ENCODE measurements at places on chromosomes 5 and 9.
A peak's percentile ranks its signal among the peaks of the same experiment; 100 is the strongest.

DNA sequence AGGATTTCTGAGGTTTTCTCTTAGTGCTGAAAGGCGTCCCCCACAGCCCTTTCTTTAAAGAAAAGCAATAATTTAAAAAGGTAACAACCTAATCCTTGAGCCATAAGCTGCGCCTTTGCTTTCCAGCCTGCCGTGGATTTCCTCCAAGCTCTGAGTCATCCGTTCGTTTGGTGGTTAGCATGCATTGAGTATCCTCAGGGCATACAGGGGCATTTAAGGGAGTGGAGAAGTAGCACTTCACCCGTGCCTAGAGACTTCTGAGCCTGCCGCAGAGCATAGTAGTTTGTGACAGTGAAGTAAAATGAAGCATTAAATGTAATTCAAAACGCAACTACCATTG is 892 bp upstream of the TNC start:
- DNase-seq: peak; percentile 33

DNA sequence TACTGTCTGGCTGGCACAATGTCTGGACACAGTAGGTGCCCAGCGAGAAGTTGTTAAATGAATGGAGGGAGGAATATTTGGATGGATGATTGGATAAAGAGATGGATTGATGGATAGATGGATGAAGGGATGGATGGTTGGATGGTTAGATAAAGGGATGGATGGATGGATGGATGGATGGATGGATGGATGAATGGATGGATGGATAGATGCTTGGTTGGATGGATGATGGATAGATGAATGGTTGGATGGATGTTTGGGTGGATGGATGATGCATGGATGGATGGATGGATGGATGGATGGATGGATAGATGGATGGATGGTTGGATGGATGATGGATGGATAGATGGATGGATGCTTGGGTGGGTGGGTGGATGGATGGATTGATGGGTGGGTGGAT is 90.4 kb downstream of the UBE2QL1 start:
- DNase-seq: no peak

DNA sequence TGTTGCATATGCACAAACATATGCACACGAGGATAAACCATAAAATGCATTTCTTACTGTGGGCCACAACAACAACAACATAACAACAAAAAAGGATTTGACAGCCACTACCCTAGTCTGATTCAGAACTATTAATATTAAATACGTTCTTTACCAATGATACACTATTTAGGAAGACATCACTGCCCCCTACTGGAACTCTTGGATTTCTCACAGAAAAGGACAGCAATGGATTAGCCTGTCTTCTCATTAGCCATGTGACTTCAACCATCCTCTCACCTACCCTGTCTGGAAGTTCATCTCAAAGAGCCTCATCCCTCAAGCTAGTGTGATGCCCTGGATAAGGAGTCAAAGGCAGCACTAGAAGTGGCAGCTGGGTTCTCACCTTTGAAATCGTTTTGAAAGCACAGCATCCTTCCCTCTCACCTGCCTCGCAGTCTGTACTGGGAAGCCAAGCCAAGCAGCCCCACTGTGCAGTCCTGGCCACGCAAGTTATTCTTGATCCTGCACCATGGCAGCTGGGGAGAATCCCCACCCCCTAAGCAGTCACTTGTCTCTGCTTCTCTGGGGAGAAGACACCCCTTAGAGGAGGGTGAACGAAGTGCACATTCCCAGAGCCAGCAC is 64.6 kb downstream of the SH3TC2 start:
- peak; percentile 23 for DNase-seq

DNA sequence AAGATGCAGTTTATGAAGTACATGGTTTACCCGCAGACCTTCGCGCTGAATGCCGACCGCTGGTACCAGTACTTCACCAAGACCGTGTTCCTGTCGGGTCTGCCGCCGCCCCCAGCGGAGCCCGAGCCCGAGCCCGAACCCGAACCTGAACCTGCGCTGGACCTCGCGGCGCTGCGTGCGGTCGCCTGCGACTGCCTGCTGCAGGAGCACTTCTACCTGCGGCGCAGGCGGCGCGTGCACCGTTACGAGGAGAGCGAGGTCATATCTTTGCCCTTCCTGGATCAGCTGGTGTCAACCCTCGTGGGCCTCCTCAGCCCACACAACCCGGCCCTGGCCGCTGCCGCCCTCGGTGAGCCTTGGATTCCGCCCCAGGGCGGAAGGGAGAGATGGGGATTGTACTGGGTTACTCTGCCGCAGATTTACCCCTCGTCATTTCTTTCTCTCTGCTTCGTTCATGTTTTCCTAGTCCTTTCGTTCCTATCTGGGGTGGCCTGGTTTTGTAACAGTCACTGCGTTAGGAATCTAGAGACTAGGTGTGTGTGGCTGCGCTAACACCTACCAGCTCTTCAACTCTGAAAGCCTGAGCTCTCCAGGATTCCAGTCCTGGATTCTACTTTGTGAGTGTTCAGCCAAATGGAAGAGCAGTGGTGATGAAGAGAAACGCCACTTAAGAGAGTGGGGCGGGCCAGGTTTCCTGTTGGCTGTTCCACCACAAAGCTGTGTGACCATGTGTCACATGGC is 638 bp downstream of the MRPS30 start:
- no peak for DNase-seq

GRCh38 chr9:70615464-70616138 is 201.1 kb upstream of the KLF9 start:
- no peak for DNase-seq

DNA sequence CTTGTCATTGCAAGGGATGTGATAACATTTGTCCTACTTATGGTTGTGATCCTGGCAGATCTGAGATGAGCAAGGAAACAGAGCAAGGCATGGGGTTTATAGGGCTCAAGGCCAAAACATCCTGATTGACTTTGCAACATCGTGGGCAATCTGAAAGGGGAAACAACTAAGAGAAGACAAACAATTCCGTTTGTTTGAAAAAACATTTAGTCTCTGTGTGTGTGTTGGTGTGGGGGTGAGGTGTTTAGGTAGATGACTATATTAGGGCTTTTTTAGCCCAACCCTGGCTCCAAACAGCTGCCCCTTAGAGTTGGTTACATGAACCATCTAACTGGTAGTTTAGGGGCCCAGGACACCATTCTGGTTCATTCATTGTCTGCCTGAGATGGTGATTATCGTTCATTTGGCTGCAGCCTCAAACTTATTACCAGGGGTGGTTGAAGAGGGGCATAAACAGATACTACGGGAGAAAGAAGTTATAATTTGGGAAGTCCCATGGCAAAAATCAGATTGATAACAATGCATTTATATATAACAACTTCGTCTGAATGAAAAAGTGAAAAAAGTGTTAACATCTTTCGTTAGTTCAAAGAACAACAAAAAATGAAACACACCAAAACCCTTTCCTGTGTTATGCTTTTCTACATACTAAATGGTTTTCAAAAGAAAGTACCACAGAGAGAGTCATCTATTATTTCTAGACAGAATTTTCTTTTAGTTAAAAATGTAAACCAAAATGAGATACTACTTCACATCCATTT is 5.7 kb downstream of the FYB1 start:
- DNase-seq: no peak

DNA sequence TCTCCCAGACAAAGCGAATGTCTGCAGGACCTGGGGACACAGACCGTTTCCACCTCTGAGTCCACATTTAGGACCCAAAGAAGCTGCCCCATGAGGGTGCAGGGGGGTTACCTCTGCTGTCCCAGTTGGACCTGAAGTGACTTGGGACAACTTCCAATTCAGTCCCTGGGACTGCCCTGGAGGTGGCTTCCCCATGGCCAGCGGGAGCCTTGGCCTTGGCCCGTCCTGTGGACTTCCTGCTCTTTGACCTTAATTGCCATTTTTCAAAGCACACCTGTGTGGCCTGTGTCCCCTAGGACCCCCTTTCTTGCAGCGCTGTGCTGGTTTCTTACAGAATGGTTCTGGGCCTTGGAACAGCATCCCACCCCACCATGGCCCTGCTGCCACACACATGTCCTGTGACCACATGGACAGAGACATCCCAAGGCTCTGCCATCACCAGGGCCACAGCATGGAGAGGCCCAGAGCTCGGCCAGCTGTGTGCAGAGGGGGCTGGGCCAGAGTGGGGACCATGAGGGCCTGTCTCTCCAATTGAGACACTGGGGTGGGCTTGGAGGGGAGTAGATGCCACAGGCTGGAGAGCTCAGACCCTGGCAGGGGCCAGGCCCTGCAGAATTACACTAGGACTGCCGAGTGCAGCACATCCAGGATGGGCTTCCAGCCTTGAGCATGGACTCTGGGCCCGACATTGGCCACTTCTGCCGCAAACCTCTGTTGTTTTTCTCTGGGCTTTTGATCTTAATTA is 45.8 kb downstream of the SECISBP2 start:
- no peak for DNase-seq

DNA sequence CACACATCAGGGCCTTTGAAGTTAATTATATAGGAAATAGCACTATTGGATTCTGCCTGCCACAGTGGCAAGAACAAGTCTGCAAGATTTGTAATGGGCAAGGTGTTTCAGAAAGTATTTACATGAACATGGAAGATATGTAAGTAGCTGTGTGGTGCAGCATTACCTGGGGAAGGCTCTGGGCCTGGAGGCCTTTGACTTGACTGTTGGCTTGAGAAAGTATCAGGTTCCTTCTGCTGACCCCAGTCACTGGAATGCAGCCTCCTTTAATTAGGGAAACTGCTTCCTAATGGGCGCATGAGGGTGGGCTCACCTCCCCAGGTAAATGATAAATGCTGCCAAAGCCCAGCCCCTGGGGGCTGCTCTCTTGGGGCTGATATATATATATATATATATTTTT is 102.7 kb downstream of the GALNT10 start:
- no peak for DNase-seq

- no peak for DNase-seq
Observed at GRCh38 chr9:31500422-31500821, 884.0 kb upstream of the ACO1 start.

DNA sequence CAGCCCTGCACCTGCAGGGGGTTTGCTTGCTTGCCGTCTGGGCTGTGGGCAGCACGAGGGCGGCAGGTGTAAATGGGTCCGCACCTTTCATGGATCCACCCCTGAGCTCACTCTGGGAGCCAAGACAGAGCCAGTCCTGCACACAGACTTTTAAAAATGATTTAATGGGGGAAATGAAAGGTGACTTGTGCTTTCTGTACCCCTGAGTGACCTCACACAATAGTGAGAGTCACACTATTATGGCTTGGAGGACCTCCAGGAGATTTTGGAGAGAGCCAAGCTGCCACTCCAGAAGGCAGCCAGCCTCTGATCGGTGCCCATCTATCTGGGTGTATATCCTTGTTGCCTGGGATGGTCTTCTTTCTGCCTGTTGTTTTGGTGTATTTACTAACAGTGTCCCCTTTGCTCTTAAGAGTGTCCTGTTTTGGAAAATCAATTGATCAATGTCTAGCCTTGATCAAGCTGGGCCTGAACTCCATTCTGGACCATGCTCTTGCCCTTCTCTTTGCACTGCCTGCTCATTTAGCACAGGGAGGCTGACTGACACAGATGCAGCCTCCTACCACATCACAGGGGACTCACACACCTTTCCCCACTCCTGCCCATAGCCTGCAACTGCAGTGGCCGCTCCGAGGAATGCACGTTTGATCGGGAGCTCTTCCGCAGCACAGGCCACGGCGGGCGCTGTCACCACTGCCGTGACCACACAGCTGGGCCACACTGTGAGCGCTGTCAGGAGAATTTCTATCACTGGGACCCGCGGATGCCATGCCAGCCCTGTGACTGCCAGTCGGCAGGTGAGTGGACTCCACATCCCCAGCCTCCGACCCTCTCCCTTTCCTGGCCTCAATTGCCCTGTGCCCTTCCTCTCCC is 29.5 kb downstream of the LAMC3 start:
- DNase-seq: no peak

DNA sequence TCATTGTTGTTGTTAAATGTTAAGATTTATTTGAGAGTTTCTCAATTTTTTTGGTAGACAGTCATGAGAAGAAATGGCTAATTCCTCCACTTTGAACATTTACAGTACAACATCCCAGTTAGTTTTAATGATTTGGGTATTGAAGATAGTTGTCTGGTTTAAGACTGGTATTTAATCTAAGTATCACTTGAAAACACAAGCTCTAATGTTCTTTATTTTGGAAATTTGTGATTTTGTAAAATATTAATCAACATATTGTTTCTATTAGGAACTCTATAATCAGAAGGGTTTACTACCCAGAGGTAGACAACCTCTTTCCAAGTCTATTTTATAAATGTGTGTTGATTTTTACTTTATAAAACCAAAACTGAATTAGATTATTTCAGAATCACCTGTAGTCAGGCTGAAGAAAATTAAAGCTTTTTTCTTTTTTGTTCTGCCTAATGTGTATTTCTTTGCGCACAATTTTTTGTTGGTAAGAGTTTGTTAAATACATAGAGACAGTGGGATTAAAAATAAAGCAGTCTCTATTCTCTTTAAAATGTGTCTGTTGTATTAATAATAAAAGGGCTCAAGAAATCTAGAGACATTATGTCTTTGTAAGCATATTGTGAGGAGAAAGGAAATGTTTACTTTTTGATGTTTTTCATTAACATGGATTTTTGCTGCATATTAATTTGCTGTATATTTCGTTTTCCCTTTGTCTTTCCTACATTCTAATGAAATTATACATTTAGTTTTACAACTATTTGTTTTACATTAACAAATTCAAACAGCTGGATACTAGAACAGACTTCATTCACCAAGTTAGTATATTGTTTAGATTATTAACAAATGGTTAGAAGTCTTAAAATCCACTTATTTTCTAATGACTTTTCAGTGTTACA is 3.9 kb upstream of the PURA start:
- no peak for DNase-seq

GRCh38 chr5:164094291-164094690 is 588.9 kb downstream of the MAT2B start:
- DNase-seq: no peak

DNA sequence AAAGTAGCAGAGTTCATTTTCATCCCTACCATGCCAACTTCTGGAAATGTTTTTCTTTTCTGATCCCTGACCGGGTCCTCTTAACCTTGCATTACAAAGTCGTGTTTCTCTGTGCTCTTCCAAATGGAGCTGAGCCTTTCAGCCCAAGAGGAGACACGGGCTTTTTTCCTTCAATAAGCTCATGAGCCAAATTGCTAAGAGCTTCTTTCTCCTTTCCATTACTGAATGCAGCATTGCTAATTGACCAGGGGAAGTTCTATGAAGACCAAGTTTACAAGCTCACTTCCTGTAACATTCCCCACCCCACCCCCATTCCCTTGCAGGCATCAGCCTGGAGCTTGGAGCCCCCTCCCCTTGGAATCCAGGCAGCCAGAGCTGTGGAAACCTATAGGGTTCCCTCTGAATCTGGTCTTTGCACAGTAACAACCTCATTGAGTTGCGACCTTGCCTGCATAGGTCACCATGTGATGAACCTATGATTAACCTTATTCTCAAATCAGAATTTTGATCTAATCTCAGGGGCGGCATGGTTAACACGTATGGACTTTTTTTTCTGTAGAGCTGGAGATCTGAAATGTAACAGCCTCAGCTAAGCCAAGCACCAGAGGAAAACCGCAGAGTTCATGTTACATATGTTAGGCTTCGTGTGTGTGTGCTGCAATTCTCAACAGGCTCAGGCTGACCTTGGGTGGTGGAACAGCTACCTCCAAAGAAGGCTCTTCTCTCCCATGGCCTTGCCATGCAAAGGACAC is 395.7 kb upstream of the ZNF462 start:
- no peak for DNase-seq
